T-helper 17 cell (primary cell): ENCODE measurements at places on chromosomes 11 and 22. TPM values are rescaled to one million over a fixed set of nuclear protein-coding genes. Genes with fewer than 3 reads are reported as not detected.
A peak's percentile ranks its signal among the peaks of the same experiment; 100 is the strongest.

DNA sequence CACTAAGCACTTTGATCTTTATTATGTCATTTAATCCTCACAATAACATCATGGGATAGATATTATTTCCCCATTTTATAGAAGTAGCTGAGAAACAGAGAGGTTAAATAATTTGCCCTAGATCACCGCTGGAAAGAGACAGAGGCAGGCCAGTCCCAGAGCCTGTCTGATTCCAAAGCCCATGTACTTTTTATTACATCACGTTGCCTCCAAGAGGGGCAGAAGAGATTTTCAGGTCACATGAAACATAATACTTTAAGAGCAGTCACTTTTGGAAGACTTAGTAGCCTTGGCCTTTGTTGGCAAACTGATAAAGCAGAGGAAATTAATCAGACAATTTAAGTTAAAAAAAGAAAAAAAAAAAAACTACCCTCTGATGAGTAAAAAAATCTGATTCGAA lies 200.2 kb upstream of the ARHGAP20 start:
- no peak for DNase-seq

GRCh38 chr22:41548830-41549211 lies 4.6 kb upstream of the POLR3H start:
- DNase-seq: no peak

The TMX2 gene
- 44.0 TPM for total RNA-seq

GRCh38 chr11:8090756-8091155 lies 9.7 kb downstream of the TUB start:
- no peak for DNase-seq

DNA sequence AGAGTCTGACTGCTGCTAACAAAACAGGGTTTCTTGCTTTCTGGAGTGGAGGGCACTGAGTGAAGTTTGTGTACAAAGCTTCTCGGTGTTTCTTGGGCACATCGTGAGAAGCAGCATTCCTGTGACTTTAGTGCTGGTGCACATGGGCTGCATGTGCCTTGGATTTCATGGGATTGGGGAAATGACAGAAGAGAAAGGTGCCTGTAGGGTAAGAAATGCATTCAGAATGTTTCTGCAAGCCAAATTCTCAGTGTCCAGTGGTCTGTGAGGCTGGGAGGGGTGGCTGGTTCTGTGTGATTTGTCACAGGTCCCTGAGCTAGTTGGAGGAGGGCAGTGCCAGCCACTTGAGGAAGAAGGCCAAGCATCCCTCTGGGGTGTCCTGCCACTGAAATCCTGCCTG lies 404.2 kb upstream of the NARS2 start:
- DNase-seq: no peak

- DNase-seq: no peak
Observed at GRCh38 chr22:46050916-46051614, 74.1 kb upstream of the WNT7B start.

The LINC01488 gene
- total RNA-seq: not detected

- DNase-seq: no peak
Observed at GRCh38 chr11:20163783-20164481, 3.7 kb upstream of the DBX1 start.

- DNase-seq: no peak
Observed at GRCh38 chr22:30234786-30235470, 11.6 kb downstream of the LIF start.

The PRODH gene
- not detected for total RNA-seq

DNA sequence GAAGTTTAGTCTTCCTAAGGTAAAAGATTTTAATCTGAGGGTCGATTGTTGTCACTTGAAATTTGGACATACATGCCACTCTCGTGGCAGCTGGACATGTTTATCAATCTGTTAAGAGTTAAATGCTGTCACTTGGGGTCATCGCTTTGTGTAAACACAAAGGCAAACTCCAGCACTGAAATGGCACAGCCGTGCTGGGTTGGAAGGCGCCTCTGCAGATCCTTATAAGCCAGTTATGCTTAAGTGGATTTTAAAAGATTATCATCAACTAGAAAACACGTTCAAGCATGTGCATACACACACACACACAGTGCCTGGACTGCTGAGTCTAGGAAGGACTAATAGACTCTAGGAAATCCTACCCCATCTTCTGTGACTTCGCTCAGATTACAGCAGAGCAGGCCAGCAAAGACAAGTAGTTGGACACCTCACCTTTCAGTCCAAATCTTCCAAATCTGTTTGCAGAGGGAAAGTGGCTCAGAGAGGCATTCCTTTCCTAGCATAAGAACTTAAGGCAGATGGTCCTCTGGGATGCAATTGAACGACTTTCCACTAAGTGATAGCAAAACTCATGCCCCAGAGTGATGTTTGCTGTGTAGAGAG lies 83.7 kb downstream of the CACNG2 start:
- no peak for DNase-seq

The TSGA10IP gene
- not detected for total RNA-seq

- no peak for DNase-seq
Observed at GRCh38 chr11:93528252-93528651, 14.9 kb downstream of the SMCO4 start.

DNA sequence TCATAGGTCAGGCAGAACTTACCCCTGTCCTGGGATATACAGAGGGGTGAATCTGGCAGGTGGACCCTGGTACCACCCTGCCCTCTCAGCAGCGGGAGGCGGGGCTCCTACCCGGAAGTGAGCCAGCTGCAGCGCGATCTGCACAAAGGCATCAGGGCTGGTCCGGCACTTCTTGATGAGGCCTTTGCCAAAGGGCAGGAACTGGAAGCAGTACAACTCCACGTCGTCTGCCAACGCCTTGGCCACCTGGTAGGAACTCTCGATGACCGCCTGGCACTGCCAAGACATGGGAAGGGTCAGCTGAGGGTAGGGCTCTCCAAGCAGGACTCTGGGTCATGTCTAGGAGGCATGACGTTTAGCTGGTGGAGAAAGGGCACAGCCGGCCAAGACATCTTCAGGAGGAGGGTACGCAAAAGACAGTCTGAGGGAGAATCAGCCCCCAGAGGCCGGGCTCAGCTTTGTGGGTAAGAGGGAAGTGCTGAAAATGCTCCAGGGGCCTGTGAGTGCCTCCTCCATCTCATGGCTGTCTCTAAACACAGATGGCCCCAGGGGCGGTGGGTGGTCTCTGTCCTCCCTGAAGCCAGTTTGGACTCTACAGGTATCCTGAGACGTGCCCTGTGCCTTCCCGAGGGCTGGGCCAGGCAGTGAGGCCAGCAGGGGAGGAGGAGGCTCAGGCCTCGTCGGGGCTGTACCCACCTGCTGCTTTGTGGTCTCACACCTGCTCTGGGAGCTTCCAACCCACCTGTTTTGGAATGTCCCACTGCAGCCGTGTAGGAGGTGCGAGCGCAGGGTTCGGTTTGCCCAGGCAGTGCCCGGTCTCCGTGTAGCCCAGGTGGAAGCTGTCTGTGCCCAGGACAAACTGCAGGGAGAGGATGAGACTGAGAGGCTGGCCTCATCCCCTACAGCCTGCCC lies 6.7 kb downstream of the CPT1B start:
- no peak for DNase-seq

DNA sequence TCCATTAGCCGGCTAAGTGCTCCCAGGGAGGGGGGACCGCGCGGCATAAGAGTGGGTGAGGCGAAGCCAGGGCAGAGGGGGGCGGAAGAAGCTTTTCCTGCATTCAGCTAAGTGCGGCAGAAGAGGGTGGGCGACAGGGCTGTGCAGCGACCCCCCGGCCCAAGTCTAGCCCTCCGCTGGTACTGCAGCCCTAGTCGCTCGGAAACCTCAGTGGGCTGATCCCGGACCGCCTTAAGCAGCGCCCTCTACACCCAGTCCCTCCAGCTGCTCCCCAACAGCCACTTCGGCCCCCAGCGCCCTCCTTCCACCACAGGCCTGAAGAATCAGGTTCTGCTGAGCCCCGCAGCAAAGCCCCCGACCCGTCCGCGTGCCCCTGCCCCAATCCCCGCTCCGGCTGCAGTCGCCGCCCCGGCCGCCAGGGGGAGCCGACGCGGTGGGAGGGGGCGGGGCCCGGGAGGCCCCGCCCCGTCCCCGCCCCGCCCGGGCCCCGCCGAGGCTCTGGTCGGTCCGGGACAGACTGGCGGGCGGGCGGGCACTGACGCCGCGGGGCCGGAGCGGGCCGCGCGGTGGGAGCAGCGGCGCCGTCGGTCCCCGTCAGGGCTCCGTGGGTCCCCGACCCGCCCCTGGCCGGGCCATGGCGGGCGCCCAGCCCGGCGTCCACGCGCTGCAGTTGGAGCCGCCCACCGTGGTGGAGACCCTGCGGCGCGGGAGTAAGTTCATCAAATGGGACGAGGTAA lies at the start of gene PLCB3:
Gene PLCB3, plus strand, starts transcription at position 515 of the 737 bp plus-strand sequence. Its CDS starts 120 bp downstream, at position 635.
- DNase-seq: peak; percentile 65

The C22orf42 gene
- total RNA-seq: not detected

The A4GALT gene
- not detected for total RNA-seq

- no peak for DNase-seq
Observed at GRCh38 chr22:37519268-37520195, at the start of gene CARD10. Gene CARD10, minus strand, starts transcription at chr22:37519415. Its CDS starts 215 bp downstream, at chr22:37519200.

The ETS1 gene
- 670 TPM for total RNA-seq

- no peak for DNase-seq
Observed at GRCh38 chr11:62190011-62190410, at the start of gene SCGB1D1. Gene SCGB1D1, plus strand, starts transcription at chr11:62190216. Its CDS starts 69 bp downstream, at chr11:62190285.

The CCDC83 gene
- 0.22 TPM for total RNA-seq

The C22orf15 gene
- total RNA-seq: 0.30 TPM

DNA sequence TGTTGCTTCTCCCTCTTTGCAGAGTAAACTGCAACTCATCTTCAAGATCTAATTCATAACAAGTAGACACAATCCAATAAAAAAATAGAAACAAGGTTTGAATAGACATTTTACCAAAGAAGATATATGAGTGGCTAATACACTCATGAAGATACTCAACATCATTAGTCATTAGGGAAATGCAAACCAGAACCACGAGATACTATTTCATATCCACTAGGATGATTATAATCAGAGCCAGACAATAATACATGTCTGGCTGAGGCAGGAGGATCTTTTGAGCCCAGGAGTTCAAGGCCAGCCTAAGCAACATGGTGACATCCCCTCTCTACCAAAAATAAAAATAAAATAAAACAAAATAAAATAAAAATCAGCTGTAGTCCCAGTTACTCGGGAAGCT lies 85.0 kb downstream of the ATG16L2 start:
- DNase-seq: no peak

The POU2AF2 gene
- total RNA-seq: not detected

DNA sequence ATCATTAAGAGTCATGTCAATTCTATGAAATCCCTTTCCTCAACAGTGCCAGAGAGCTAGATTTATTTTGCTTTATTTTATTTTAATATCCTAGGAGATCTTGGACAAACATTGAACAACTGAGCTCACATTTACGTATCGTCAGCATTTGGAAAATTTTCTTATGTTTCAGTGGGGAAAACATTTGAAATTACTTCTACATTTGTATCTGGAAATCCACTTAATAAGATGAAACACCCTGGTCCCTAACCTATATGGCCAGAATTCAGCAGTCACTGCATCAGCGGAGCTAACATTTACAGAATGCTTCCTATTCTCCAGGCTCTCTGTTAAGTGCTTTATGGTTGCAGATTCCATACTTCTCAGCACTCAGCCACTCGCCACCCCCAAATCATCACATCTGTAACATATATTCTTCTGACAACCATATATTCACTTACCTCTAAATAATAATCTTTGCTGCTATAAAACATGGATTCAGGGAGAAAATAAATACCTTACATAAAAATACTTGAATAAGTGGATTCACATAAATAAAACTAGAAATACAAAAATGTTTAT lies 773.9 kb downstream of the JRKL start:
- no peak for DNase-seq

The CTSW gene
- total RNA-seq: 19.7 TPM

The TRIM49 gene
- total RNA-seq: not detected

The CRYAB gene
- not detected for total RNA-seq

- no peak for DNase-seq
Observed at GRCh38 chr11:44138286-44138685, 42.8 kb downstream of the EXT2 start.

DNA sequence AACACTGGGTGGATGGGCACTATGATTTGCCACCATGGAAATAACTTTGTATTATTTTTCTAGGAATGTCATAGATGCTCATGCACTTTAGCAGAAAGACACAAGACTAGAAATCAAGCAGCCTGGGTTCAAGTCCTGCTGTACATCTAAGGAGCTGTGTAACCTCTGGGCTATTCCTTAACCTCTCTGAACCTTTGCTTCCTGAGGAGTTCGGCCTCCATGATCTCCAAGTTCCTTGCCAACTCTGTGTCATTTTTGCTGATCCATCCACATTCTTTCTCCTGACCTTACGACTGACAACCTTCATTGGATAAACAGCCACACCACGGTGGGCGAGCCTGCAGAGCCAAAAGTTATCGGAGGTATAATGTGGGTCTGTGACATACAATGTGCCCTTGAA lies 24.1 kb downstream of the ETS1 start:
- DNase-seq: no peak

DNA sequence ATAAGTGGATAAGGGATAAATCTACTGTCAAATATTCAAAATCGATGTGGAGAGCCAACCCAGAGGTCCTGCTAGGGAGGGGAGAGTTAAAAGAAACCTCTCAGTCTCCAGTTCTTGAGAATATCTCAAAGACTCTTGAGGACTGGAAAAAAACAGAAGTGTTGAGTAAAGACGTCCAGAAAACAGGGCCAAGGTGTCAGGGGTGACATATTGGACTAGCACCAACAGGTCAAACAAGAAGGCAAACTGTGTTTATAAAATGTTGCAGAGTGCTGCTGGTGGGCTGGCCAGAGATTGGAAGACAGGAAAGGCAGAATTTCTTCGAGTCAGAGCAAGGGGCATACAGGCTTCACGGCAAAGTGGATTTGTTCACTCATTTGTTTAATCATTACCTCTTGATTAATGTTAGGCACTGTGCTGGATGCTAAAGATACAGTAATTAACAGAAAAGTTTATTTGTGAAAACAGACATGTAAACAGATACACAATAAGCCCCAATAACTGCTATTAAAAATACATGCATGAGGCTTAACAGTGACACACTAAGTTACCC lies 33.7 kb upstream of the SMPD1 start:
- no peak for DNase-seq

The CD6 gene
- total RNA-seq: 533 TPM

- no peak for DNase-seq
Observed at GRCh38 chr11:61116426-61117167, 14.3 kb downstream of the CD5 start.

DNA sequence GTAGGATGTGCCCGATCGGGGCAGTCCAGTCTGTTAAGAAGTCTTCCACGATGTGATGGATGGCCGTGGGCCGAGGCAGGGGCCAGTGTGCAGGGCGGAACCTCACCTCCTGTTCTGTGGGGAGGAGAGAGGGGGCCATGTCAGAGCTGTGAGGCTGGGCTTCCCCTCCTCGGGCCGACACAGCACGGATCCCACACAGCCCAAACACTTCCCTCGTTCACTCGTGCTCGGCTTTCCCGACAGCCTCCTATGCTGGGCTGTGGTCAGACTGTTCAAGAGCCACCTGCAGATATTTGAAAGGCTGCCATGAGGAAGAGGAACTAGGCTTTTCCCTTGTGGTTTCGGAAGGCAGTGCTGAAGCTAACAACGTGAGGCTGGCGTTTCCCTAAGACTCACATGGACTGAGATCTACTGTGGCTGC lies 12.3 kb upstream of the TXN2 start:
- DNase-seq: no peak

The TRPM5 gene
- total RNA-seq: 0.08 TPM

The CATSPER1 gene
- total RNA-seq: not detected

GRCh38 chr11:34358258-34358727 lies 483 bp upstream of the ABTB2 start:
- peak; percentile 20 for DNase-seq

The FREY1 gene
- total RNA-seq: 3.2 TPM

The PNPLA5 gene
- total RNA-seq: not detected

The DERL3 gene
- 3.6 TPM for total RNA-seq

GRCh38 chr22:50308597-50308935 lies 1.1 kb upstream of the PLXNB2 start:
- DNase-seq: no peak

GRCh38 chr11:76696756-76697155 lies 26.2 kb upstream of the LRRC32 start:
- DNase-seq: no peak
